ENCODE measurements at places on chromosomes 12 and 14.

- DNase-seq = no peak
These were observed 277.9 kb upstream of the FOXG1 start for GRCh38 chr14:28488684-28489083.

DNA sequence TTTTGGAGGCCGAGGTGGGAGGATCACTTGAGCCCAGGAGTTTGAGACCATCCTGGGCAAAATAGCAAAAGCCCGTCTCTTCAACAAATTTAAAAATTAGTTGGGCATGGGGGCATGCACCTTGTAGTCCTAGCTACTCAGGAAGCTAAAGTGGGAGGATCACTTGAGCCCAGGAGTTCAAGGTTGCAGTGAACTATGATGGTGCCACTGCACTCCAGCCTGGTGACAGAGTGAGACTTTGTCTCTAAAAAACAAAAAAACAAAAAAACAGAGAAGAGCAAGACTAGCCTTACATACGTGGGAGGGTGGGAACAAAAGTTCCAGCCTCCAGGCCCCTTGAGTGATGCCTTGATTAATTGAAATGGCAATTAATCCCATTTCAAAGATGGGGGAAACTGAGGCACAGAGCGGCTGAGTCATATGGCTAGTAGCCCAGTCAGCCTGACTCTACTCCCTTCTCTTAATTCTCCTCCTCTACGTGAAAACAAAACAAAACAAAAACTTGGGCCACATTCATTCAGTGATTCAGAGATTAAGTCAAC lies 3.3 kb upstream of the FAM222A start:
- DNase-seq = no peak

DNA sequence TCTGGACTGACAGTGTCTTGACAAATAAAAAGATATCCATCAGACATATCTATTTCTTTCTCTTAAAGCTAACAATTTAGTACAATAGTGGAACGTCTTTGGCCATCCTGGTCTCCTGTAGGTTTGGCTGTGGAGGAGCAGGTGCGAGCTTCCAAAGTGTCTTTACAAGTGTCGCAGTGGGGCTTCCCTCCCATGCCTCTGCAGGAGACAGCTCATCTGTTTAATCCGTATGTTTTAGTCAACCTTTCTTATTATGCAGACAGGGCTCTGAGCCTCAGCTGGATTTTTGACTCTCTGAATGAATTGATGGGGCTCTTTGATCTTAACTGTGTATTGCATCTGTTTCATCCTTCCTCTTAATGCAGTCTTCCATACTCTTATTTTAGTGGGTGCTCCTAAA lies 57.5 kb downstream of the RMST start:
- DNase-seq = no peak

DNA sequence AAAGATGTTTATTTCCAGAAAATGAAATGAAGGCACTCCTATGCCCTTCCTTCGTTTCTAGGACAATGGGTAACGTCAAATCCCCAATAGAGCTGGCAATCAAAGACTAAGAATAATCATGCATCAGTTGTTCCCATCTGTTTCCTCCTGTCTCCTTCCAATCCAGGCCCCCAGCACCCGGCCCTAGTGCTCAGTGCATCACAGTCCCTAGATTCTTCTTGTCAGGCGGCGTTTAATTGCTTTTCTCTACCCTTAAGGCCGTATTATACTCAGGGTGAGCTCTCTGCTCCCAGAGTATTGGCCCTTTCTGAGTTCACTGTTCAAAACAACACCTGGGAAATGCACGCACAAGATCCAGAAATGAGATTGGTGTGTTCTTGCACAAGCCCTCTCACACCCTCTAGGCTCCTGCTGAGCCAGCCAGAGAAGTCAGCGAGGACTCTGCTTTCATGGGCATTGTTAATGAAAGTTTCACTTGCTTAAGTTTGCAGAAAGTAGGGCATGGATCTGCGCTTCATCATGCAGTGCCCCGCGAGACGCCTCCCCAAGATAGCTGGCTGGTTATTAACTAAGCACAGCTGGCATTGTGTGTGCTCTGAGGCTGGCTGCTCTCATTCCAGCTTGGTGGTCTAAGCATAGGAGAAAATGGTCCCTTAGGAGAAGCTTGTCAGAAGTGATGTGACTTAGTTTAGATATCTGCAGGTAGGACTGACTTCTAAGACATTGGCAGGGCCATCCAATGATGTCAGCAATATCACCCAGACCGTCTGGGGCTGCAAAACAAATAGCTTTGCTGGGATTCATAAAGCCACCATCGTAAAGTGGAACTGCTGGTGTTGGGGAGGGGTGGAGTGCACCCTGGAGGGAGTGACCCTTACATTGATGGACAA lies 28.7 kb downstream of the CRACR2A start:
- DNase-seq = no peak

DNA sequence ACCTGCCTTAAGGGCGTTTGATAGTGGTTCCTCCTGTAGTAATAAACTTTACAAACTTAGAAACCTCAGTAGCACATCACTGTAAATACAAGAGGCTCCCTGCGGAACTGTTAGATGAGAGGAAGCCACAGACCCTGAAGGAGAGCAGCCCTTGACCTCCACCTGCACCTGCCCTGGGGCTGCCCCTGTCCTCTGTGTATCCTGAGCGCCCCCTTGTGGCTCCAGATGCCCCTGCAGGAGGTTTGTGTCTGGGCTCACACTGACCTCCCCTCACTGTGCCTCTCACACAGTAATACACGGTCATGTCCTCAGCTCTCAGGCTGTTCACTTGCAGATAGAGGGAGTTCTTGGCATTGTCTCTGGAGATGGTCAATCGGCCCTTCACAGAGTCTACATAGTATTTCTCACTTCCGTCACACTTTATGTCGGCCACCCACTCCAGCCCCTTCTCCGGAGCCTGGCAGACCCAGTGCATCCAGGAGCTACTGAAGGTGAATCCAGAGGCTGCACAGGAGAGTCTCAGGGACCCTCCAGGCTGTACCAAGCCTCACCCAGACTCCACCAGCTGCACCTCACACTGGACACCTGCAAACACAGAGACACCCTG lies 1059.8 kb downstream of the TMEM121 start:
- no peak for DNase-seq

DNA sequence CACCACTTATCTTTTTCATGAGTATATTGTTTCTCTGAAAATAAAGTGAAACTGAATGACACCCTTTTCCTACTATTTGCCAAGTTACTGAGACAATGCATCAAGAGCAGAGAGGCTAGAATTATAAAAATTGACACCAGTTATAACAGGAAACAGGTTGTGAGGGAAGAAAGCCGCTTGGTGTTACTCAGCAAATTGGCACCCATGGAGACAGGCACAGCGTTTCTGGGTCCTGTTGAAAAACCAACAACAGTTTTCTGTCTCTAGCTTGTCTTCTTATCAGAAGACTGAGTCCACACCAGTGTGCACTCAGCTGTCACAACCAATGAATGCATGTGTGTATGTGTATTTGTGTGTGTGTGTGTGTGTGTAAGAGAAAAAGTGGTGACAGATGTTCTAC lies 267.7 kb downstream of the KCNH5 start:
- DNase-seq = no peak

Data from brain pericyte (primary cell).